ENCODE measurements at places on chromosomes 4 and X.

DNA sequence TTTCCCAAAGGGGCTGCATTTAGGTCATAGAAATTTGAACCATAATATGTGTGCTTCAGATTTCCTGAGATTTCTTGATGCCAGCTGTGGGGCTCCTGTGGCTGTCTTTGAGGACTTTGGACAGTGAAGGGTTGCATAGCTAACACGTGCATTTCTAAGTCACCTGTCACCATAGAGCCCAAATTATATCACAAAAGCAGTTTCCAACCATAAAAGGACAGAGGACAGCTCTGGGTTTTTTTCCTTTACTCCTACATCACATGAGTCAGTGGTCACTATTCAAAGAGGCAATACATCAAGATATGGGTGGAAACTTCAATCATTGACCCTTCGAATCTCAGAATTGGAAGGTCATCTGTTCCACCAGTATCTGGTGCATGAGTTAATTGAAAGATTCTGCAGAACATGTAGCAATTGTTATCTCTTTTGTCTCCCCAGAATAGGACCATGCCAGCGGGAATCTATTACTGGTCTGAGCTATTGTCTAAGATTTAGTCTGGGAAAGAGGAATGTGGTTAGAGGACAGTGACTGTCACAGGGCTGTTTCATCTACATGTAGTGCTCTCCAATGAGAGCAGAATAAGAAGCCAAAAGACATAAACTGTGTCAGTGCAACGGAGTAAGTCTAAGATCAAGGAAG lies 133.5 kb downstream of the AASDH start:
- DNase-seq: no peak

DNA sequence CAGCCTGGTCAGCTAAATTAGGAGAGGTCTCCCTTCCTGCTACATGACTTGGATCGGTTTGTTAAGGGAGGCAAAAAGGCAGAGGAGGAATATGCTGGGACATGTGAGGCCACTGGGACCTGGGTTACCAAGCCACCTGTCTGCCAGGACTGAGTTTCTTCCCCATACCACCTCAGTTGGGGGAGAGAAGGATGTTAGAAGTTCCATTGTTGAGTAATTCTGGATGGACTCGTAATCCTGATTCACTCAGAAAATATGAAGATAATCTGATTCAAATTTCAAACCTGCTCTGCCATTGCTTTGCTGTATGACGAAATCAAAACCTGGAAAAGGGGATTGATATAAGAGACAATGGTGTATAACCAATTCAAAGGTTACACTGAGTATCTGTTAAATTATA lies 97.4 kb upstream of the S100G start:
- no peak for DNase-seq

GRCh38 chrX:41273638-41274037 lies 60.3 kb upstream of the DDX3X start:
- DNase-seq: no peak

DNA sequence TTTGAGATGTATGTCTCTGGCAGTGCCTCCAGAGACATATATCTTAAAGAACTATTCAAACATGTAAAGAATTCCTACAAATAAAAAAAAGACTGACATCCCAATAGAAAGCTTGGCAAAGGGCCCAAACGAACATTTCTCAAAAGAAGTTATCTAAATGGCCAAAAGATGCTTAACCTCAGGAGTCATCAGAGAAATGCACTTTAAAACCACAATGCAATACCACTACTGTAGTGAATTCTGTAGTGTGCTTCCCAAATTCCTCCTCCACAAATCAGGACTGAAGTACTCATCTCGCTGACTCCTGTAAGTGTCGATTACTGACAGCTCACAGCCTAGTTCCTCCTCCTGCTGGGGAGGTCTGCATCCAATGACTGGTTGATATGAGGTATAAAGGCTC lies 129.0 kb upstream of the MAMLD1 start:
- no peak for DNase-seq

DNA sequence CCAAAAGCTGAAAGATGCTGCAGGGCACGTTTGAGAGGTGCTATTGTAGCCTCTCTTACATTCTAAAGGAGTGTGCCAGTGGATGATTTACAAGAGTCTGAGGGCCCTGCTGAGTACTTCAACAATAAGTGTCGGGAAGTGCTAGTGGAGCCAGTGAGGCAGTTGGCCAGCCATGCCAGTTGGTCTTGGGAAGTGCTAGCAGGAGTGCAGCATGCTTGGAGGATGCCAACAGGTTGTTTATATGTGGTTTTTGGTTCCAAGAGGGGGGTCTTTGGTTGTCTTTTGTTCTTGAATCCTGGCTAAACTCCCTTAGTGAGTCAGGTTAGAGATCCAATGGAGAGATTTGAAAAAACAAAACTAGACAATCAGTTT lies 335.3 kb downstream of the PABPC4L start:
- no peak for DNase-seq

DNA sequence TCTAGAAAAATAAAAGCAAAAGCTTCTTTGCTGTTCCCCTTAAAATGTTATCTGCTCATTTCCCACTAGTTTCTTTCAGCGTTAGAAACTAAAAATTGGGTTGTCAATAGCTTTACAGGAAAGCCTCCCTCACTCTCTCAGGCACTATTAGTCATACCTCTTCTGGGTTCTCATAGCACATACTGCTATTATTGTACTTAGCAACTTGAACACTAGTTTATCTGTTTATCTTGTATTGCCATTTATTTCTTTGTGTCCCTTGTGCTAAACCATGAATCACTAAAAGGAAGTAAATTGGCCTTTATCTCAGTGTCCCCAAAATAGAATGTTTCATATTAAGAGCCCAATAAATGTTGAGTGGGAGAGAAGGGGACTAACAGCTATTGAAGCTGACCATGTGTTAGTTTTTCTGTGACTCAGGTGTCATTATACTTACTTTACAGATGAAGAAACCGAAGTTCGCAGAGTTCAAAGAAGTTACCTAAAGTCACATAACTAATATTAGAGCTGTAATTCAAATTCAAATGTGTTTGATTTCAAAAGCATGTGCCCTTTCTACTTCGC lies 124.8 kb upstream of the CITED1 start:
- DNase-seq: no peak

- no peak for DNase-seq
These were observed 1406.5 kb downstream of the STIM2 start for GRCh38 chr4:28267166-28267565.

DNA sequence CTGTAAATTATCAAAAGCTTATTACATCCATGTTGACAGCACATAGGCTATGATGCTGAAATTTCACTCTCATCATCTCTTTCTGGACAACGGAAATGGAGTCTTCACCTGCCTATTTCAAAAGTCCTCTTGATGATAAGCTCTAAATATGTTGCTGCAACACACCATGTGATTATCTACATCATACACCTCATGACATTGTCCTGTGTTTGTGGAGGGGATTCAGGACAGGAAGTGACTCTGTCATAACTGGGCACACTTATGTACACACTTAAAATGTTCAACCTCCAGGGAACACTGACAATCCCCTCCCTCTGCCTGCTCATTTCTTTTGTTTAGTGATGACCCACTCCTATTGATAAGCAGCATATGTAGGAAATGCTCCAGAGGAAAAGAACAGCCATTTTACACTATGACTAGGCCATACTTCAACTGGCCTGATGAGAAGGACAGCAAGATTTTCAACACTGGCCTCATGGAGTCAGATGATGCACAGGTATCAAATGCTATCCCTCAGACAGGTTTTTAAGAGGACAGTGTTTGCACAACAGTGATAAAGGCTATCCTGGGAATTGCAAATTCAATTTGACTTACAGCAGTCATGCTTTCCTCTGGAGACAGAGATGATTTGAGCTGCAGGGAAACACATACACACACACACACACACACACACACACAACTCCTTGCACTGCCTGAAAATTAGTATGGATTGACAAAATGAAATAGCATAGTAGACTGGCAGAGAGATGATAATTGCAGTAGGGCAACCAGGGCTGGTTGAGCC lies 163.3 kb upstream of the RASGEF1B start:
- no peak for DNase-seq

GRCh38 chr4:10320130-10320529 lies 137.1 kb downstream of the ZNF518B start:
- no peak for DNase-seq

- no peak for DNase-seq
These were observed 460.3 kb upstream of the PRKX start for GRCh38 chrX:4173743-4174142.

GRCh38 chr4:13323921-13324320 lies 160.2 kb downstream of the RAB28 start:
- DNase-seq: no peak

- no peak for DNase-seq
These were observed 36.2 kb downstream of the KDM5C start for GRCh38 chrX:53188763-53189162.

DNA sequence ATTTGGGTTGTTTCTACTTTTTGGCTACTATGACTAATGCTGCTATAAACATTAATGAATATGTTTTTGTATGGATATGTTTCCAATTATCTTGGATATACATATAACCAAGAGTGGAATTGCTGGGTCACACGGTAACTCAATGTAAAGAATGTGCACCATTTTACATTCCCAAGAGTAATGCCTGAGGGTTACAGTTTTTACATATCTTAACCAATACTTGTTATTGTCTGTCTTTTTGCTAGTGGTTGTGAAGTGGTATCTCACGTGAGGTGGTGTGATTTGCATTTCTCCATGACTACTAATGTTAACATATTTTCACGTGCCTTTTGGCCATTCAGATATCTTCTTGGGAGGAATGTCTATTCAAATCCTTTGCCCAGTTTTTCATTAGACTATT lies 200.3 kb upstream of the MAB21L2 start:
- no peak for DNase-seq

- no peak for DNase-seq
These were observed 205.5 kb downstream of the MID1 start for GRCh38 chrX:10414862-10415261.

GRCh38 chrX:74536832-74537371 lies 77.5 kb downstream of the RLIM start:
- DNase-seq: no peak

DNA sequence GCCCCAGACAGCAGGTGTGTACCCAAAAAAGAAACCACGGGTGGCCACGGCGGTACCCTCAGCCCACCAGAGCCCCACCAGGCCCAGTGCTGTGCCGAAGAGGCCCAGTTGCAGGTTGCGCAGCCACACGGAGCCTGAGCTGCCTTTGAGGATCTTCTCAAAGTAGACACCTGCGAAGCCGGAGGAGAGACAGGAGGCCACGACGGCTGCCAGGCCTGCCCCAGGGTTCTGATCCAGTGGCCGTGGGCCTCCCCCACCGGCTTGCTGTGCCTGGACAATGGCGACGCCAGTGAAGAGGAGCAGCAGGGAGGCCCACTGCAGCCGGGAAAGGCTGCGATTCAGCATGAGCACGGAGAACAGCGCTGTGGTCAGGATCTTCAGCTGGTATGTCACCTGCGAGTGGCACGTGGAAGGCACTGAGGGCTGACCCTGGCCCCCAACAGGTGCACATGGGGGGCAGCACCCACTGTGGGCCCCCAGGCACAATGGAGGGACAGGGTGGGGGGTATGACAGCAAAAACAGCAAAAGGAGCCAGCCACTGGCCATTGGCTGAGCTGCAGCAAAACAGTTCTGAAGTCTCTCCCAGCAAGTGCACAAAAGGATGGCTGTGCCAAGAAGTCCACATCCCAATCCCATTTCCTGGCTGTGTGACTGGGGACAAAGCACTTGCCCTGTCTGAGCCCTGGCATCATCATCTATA lies 6.2 kb downstream of the SLC35A2 start:
- no peak for DNase-seq

DNA sequence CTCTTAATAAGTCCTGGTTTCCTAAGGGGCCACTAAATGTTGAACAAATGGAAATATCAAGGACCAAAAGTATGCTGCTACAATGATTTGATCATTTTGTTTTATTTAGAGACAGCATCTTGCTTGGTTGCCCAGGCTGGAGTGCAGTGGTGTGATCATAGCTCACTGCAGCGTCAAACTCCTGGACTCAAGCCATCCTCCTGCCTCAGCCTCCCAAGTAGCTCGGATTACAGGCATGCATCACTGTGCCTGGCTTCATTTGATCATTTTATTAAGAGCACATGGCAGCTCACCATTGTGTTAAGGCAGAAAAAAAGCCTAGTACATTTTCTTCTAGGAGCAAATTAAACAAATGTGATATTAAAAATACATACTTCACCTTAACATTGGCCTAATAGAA lies 52.7 kb downstream of the DCLK2 start:
- no peak for DNase-seq

GRCh38 chr4:150299816-150300215 lies 221.6 kb downstream of the DCLK2 start:
- no peak for DNase-seq

DNA sequence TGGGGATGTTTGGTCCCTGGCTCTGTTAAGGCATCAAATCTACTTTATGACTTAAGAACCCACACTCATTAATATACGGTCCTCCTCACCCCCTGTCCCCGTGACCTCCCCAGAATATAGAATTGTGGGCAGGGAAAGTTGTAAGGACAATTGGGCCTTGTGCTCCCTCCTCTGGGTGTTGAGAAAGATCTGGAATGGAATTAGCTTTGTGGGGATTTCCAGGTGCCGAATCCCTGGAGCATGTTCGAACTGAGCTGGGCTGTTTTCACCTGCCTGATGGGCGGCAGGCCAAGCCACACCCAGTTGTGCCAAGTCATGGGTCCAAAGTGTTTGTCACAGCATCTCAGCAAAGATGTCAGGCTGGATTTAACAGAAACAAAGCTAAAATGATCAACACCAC lies 349.3 kb upstream of the KLF3 start:
- peak; percentile 29 for DNase-seq

DNA sequence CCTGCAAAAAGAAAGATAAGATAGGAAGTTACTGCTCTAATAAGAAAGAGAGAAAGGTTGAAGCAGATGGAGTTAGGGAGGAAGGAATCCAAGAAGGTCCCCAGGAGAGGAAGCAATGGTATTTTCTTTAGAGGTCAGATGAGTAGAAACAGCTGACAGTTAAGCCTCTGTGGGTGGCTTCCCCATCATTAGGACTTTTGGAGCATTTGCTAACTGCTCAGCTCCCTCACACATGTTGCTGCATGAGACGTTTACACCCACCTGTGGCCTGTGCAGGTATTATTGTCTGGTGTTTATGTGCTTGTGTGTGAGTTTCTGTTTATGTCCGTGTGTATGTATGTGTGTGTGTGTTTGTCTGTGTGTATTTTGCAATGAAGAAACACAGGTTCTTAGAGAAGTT lies 346.8 kb downstream of the RAB28 start:
- no peak for DNase-seq

GRCh38 chr4:126386512-126386911 lies 1071.8 kb downstream of the FAT4 start:
- DNase-seq: no peak

- DNase-seq: no peak
These were observed 33.9 kb downstream of the PRSS12 start for GRCh38 chr4:118318931-118319330.

GRCh38 chrX:109533631-109534030 lies 3.0 kb upstream of the NXT2 start:
- no peak for DNase-seq

GRCh38 chr4:1179089-1179441 lies 6.7 kb upstream of the SPON2 start:
- DNase-seq: no peak

- DNase-seq: no peak
These were observed 17.2 kb upstream of the RTL9 start for GRCh38 chrX:110341189-110342035.

All from midbrain (tissue), 1 donor.